ENCODE measurements at places on chromosomes 1 and 21.

GRCh38 chr1:66764994-66765578, 12.8 kb downstream of the DYNLT5 start:
- peak; percentile 30 for DNase-seq

GRCh38 chr1:72397786-72398185, 115.4 kb upstream of the NEGR1 start:
- no peak for DNase-seq

- peak; percentile 20 for DNase-seq
Measured at GRCh38 chr1:55640708-55641473, 425.7 kb upstream of the USP24 start.

DNA sequence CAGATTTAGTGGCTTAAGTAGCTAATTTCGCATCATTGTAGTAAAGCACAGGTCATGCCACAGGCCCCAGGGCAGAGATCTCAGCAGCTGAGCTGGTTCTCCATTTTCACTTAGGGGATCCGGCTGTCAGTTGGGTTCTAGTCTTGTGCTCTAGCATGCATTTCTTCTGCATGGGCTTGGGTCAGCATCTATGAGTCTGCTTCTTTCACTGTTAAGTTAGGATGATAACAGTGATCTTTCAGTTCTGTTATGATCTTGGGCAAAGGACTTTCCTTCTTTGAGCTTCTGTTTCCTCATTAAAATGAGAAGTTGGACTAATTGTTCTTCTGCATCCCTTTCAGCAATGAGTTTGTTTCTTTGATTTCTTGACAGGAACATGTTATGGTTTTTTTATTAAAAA, 123.6 kb upstream of the DNAH14 start:
- no peak for DNase-seq

- DNase-seq: no peak
Measured at GRCh38 chr1:47830021-47830420, 167.2 kb downstream of the TRABD2B start.

DNA sequence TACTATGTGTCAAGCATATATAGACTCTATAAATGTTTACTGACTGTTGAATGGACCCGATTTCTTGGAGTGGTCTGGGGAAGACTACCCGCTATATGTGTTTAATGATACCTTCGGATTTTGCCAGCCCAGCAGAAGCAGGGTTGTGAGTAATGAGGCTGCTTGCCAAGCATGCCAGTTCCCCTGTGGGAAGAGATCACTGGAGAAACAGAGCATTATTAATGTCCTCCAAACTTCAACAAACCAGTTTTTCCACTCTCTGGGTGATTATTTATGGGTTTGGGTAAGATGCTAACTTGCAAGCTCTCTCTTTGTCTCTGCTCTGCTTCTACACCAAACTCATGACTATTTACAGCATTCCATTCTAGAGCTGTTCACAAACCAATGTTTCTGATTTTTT, 25.1 kb upstream of the PHGDH start:
- no peak for DNase-seq

DNA sequence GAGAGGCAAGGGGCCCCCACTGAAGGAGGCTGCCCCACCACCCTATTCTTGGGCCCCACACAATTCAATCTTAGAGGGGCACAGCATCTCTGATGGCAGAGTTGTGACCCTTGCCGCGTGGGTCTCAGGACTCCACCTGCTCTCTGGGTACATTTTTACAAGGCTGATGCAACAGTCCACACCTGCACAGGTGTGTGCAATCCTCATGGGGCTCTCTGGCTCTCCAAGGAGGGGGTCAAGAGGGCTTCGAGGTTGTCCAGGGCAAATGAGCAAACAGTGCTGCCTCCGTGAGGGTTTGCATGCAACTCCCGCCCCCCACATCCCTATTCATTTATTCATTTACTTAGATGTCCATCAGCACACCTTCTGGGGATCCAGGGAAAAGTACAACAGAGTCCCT, 81.6 kb upstream of the IFFO2 start:
- DNase-seq: no peak

DNA sequence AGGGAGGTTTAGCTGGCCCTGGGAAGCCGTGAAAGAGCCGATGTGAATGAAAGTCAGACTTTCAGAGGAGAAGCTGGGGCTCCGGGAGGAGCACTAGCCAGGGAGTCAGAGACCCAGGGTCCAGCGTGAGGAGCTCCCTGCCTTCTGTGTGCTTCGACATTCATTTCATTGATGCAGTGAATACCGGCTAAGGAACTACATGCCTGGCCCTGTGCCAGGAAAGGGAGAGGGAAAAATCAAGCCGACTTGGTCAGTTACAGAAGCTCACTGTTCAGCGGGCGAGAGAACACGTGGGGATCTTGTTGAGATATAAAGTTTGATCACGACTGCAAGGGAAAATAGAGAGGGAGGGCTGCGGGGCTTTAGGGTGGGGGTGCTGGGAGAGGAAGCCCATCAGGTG, 76.7 kb upstream of the RUNX3 start:
- no peak for DNase-seq

- DNase-seq: no peak
Measured at GRCh38 chr1:1385931-1386330, 10.9 kb upstream of the AURKAIP1 start.

DNA sequence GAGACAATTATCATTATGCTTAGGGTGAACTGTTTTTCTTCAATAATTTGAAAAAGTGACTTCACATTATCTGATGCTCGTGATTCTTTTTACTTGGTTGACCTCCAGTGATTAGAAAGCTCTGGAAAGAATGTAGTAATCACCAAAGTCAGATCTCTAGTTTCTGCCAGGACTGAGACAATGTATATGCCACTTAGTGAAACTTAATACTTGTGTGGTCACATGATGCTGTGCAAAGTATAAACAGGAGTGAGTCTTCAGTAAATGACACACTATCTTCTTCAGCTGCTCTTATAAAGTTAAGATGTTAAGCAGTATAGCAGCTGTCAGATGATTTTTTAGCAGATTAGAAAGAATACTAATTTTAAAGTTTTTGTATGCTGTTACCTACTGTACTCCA, 17.2 kb downstream of the VCAM1 start:
- no peak for DNase-seq

Measured in stimulated activated CD4-positive, alpha-beta T cell treated with anti-CD3 and anti-CD28 coated beads, Interleukin-12 subunit alpha, Interleukin-12 subunit beta, amount 100 ng/mL, for 4 hours (primary cell).